EH (cell line): ENCODE measurements at places on chromosomes 1 and 21.

GRCh38 chr1:115355069-115355468 lies 17.0 kb upstream of the NGF start:
- no peak for DNase-seq

- peak; percentile 49 for DNase-seq
Measured at GRCh38 chr21:33642896-33643657, 776 bp downstream of the ITSN1 start.

GRCh38 chr1:39508266-39508665 lies 16.8 kb downstream of the BMP8A start:
- no peak for DNase-seq

- peak; percentile 100 for DNase-seq
Measured at GRCh38 chr1:67685067-67685557, at the start of gene GADD45A. Gene GADD45A, plus strand, starts transcription at chr1:67685201. Its CDS starts 294 bp downstream, at chr1:67685495.

DNA sequence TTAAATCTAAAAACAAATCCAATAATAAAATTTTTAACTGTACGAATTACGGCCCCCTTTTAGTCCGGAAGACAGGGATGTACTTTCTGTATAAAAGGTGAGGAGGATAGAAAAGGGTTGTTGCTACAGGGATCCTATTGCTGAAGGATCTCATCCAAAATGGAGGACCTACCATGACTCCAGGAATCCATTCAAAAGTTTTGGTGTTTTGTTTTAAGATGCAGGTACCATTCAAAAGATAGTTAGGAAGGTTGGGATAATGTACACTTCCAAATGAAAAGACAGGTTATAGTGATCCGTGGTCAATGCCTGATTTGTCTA lies 1.3 kb upstream of the ENAH start:
- no peak for DNase-seq
